ENCODE measurements at places on chromosomes 16 and 17. TPM values are rescaled to one million over a fixed set of nuclear protein-coding genes. Genes with fewer than 3 reads are reported as not detected.

Gene MYCBPAP
- 8.9 TPM for total RNA-seq

Gene SRCIN1
- total RNA-seq: 2.2 TPM

Gene ABAT
- total RNA-seq: 32.2 TPM

Gene SALL1
- total RNA-seq: 0.09 TPM

Gene SLC26A11
- 61.4 TPM for total RNA-seq

Data from adrenal gland (tissue), 19 donors.